ENCODE measurements at places on chromosomes 6 and 20. TPM values are rescaled to one million over a fixed set of nuclear protein-coding genes. Genes with fewer than 3 reads are reported as not detected.

The KIF13A gene
- 0.30 TPM for total RNA-seq

DNA sequence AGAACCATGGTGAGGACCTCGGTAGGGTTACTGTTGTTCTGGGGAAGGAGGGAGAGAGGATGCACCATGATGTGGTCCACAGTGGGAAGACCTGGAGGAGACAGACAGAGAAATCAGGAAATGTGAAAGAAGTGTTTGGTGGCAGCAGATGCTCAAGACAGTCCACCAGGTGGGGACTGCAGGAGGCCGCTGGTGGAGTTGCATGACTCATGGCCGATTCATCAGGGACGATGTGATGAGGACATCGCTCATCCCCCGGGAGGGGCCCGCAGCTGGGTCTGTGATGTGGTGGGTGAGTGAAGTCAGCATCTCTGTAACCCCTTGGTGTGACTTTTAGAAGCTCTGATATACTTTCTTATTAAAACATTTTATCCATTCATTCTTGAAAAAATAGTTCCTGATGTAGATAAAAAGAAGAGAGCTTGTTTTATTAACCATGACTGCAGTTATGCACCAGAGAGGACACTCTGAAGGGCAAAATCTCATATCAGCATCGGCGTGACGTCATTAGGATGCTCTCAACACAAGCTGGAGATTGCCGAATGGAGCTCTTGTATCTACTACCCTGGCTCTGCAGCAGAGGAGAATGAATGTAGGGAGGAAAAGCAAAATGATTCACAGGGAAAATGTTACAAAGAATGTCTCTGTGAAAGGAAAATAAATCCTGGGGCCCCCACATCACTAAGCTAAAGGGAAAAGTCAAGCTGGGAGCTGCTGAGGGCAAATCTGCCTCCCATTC is 71.2 kb downstream of the RAMACL start:
- DNase-seq: no peak

- no peak for DNase-seq
Observed at GRCh38 chr6:118468682-118469465, 79.2 kb upstream of the PLN start.

- DNase-seq: no peak
Observed at GRCh38 chr20:7673841-7674240, 266.4 kb downstream of the HAO1 start.
